ENCODE measurements at places on chromosomes 16 and 17.

DNA sequence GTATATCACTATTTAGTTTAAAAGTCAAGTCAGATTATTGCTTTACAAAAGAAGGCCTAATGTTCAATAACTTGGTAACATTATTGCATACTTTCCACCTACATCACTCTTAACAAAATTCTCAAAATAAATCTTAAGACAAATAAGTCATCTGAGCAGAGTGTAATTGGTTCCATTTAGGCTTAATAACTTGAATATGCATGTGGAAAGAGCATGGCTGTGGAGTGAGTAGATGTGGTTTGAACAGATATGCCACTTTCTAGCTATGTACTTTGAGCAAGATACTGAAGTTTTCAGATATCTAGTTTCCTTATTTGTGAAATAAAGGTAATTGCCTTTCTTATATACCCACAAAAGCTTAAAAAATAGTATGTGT is 6.7 kb upstream of the EVI2A start:
- DNase-seq: no peak

DNA sequence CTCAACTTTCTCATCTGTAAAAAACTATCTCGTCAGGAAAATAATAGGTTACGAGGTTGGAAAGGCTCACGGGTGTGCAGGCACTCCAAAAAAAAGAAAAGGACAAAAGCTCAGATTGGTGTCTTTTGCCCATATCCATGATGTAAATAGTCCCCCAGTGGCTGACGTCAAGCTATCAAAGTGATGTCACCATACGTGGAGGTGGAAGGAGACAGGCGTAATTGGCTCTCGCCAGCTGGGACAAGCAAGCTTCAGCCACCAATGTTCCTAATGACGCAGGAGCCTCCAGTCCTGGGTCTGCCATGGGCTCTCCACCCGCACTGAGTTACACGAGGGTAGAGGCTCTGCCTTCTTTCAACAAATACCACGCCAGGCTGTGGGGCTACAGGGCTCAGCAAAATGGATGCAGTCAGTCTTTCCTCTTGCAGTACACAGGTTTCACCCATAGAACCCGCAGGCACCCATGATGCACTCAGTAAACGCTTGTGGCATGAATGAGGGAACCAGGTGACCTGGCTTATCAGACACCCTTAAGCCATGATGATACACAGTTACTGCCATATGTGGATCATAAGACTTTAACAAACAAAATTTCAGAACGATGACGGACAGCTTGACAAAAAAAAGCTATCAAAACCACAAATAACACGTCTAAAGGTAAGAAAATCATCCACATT is 50.5 kb downstream of the COTL1 start:
- no peak for DNase-seq

GRCh38 chr17:69050999-69051775 is 9.5 kb downstream of the ABCA9 start:
- no peak for DNase-seq

DNA sequence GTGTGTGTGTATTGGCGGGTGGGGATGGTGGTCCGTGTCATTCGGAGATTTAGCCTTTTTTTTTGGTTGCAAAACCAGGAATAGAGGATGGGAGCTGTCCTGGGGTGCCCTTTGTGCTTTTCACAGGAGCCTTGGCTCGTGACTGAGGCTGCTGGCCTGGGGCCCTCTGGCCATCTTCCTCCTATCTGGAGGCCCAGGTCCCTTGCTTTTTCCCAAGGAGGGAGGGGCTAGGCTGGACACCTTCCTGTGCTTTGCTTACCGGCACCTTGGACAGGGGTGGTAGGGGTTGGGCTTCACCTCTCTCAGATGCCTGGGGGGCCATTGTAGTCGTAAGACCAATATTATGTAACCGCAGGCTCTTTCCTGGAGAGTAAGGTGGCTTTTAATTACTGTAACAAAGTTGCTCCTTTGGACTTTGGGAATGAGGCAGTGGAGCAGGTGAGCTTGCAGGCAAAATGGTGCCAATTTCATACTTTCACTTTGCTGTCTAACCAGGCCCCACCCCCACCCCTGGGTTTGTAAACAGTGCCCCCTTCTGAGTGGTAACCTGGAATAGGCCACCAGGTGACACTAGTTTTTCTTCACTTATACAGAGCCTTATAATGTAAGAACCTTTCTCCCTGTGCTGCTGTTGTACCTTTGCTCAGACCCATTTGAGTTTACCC is 1.2 kb downstream of the DYNLL2 start:
- no peak for DNase-seq

DNA sequence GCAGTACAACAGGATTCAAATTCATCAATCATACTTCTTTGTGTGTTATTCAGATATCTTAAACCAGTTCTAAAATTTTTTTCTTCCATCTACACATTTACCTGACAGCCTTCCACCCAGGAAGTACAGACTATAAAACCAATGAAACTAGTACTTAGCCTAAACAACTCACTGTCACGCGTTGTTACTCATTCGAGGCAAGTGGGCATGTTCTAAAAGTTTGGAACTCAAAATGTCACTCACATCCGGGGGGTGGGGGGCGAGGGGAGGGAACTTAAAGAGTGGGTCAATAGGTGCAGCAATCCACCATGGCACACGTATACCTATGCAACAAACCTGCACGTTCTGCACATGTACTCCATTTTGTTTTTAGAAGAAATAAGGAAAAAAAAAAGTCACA is 90.4 kb upstream of the PLEKHM1 start:
- DNase-seq: no peak

DNA sequence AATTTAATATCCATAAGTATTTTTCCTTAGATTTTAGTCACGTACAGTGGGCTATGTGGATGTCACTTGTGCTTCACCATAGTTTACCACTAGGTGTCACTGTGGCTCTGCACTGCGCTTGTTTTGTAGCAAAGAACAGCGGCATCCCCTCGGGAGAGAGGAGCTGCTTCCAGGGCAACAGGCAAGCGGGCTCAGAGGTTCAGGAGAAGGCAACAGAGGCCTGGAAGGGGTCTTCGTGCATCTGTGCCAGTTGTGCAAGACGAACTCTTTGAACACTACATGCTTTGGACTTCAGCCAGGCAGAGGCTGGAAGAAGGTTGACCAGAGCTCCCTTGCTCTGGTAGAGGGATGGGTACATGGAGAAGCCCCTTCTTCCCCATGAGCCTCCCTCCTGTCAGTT is 20.6 kb downstream of the CYB561 start:
- peak; percentile 78 for DNase-seq

DNA sequence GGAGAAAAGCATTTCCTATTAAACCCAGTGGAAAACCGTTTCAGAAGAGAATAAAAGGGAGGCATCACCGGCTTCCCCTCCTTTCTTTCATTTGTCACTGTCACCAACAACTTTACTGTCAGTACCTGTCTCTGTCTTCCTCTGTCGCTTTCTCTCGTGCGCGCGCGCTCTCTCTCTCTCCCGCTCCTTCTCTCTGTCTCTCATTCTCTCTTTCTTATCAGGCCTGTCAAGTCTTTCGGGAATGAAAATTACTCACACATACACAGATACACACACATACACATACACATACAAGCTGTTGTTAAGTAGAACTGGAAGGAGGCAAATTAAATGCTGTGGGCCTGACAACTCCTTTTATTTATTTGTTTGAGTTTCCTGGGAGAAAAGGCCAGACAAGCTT is 17.6 kb downstream of the MYOCD start:
- no peak for DNase-seq

DNA sequence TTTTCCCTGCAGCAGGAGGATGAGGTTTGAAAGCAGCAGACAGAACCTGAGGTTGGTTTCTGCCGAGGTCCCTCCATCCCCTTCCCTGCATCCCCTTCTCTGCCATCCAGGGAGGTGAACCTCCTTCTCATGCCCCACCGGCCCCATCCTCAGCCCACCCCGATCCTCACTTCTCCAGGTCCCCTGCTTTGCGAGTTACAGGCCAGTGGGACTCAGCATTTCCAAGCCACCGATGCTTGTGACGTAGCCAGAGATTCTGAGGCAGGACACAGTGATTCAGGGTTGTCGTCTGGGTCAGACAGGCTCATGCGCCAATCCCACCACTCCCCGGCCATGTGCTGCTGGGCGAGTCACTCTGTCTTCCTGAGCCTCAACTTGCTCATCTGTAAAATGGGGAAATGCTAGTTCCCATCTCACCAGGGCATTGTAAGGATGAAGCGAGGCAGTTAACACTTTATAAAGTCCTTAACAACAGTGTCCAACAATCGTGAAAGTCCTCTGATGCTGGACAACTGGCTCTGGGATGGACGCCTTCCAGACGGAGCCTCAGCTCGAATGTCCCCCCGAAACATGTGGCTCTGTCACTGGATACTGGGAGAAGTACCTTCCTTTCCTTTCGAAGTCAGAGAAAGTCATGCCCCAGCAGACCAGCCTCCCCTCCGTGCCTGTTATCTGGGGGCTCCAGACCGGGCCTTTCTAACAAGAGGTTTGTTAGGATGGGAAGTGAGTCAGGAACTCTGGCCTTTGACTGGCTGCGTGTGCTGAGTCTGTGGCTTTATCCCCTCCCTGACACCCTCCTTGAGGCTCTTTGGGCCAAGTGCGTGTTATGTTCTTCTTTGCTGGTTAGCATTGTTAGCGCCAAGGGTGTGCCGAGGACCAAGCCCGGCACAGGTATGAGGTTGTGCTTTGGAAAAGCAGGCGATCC is 21.9 kb downstream of the SEC14L5 start:
- no peak for DNase-seq

- peak; percentile 51 for DNase-seq
Observed at GRCh38 chr17:61837175-61838051, 25.9 kb downstream of the BRIP1 start.

DNA sequence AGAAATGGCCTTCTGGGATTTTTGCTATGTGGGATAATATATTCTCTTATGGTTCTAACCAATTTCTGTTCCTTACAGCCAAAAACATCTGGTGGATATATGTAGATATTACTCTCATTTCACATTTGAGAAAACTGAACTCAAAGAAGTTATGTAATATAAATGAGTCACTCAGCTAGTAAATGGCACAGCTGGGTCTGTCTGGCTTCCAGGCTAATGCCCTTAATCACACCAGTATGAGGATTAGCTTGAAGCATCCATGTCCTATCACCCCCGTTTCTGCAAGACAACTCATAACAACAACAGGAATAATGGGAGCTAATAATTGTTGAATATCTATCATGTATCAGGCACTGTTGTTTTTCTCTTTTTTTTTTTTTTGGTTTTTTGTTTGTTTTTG is 34.4 kb upstream of the USP7 start:
- DNase-seq: no peak

DNA sequence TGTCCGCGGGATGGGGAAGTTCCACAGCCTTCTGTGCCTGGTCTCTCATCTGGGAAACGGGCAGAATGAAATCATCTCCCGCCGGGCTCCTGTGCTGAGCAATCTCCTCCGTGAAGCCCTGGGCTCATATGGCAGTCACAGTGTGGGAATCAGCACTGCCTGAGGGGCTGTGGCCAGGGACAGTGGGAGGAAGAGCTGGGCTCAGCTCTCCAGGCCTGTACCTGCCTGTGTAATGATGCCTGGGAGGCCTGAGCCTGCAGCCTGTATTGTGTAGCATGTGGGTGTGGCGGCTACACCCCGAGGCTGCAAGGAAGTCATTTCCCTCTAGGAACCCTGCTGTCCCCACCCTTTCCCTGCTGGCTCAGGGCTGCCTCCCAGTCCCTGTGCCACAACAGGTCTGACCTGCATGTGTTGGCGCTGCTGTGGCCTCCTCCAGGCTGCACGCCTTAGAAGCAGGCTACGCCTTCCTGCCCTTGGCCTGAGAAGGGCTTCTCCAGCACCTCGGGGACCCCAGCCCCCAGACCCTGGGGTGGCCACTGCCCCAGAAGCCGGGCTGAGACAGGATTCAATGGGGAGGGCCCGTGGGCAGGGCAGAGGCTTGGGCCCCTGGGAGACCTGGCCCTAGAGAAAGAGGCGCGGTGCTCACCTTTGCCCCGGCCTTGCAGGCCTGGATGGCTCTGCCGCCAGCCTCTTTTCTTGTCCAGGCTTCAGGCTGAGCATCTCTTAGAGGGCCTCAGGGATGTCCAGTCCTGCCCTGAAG is 2.1 kb downstream of the ITGB4 start:
- DNase-seq: no peak

DNA sequence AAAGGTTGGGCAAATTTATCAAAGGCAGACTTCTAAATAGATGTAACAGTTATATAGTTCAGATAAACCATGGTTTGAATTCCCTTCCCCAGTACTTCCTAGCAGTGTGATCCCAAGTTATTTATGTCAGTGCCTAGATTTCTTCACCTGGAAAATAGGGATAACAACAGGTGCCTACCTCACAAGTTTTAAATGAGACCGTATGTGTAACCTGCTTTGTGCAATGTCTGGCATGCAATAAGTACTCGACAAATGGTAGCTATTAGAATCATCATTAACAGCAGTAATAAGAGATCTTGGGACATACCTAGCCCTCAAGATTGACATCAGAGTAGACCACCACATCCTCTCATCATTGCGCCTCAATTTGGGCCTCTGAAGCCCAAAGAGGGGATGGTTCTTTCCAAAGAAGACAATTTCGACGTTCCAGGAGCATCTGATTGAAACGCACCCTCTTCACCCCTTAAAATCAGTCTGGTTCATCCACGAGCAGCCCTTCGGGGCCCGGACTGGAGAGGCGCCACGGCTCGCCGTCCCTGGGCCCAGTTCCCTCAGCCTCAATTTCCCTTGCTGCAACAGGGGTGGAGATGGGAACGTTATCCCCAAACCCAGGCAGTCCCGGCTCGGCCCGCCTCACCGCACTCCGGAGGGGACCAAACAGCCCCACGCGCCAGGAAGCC is 541 bp downstream of the ACACA start:
- DNase-seq: no peak

- no peak for DNase-seq
Observed at GRCh38 chr17:73359352-73359751, 47.6 kb upstream of the CDC42EP4 start.

GRCh38 chr16:78629173-78629572 is 529.7 kb downstream of the WWOX start:
- no peak for DNase-seq

DNA sequence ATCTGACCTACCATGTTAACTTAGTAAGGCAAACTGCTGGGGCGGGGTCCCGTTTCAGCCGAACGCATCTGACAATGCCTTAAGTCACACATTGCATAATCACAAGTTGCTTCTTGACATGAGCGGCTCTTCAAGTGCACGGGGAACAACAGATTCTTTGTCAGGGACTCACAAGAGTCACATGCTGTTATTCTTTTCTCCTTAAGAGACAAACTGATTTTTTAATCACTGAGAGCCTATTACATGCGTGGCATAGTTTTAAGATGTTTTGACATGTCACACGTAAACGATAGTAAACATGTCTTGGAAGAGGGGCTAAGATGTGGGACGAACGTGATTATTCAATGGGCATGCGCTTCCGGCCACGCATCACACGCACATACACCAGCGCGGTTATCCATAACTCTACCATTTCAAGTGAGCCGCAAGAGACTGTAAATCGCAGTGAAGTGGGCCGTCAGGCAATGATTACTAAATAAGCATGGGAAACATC is 63.4 kb downstream of the ADCY9 start:
- no peak for DNase-seq
